ENCODE measurements at places on chromosomes 4 and X.

DNA sequence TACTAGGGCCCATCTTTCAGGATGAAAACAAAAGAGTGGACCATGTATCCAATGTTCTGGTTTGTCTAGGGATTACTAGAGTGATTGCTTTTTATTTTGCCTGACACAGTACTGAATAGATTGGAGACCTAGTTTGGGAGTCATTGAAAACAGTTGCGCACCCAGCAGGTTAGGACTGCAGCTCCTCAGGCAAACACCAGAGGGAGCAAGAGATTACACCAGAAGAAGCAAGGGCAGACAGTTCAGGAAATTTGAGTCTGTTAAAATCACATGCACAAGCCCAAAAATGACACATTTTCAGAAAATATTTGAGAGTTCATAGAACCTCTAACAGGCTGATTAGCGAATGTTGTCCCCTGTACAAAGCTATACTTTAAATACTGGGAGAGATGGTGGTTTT is 55.6 kb downstream of the CYLC1 start:
- DNase-seq = peak; percentile 34

- DNase-seq = no peak
These were observed 87.0 kb downstream of the SPCS3 start for GRCh38 chr4:176406736-176407135.

- no peak for DNase-seq
These were observed 362.4 kb downstream of the MID1IP1 start for GRCh38 chrX:39163581-39164126.

- DNase-seq = no peak
These were observed 255.8 kb downstream of the COL25A1 start for GRCh38 chr4:109046471-109047201.

- DNase-seq = no peak
These were observed 50.4 kb downstream of the PDK3 start for GRCh38 chrX:24515447-24515846.
